ENCODE measurements at places on chromosomes 3 and 15.

DNA sequence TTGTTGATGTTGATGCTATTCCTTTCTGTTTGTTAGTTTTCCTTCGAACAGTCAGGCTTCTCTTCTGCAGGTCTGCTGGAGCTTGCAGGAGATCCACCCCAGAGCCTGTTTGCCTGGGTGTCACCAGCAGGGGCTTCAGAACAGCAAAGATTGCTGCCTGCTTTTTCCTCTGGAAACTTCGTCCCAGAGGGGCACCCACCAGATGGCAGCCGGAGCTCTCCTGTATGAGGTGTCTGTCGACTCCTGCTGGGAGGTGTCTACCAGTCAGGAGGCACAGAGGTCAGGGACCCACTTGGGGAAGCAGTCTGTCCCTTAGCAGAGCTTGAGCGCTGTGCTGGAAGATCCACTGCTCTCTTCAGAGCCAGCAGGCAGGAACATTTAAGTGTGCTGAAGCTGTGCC lies 303.2 kb downstream of the ZIC1 start:
- peak; percentile 4 for DNase-seq

DNA sequence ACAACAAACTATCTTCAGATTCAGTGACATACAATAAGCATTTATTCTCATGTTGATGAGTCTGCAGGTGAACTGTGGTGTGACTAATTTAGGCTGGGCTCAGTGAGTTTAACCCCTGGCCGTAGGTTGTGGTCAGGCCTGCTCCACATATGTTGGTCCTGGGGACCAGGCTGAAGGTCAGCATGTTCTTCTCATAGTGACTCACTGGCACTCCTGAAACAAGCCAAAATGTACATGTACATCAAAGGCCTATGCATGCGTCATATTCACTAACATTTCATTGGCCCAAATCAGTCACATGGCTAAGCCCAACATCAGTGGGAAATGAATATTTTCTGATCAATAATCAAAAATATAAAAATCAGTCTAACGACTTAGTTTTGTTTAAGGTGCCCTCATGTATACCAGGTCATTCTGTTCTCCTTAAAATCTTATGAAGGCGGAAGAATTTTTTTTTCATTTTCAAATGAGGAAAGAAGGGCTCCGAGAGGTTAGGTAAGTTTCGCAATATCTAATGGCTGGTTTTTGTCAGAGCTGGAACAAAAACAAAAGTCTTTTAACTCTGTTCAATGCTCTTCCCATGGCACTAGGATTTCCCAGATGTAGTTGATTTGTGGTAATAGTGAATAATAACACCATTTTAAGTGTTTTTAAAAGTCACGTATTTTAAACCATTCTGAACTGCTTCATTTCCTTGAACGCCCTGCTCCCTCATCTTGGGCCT lies 148.5 kb downstream of the MFSD1 start:
- no peak for DNase-seq

DNA sequence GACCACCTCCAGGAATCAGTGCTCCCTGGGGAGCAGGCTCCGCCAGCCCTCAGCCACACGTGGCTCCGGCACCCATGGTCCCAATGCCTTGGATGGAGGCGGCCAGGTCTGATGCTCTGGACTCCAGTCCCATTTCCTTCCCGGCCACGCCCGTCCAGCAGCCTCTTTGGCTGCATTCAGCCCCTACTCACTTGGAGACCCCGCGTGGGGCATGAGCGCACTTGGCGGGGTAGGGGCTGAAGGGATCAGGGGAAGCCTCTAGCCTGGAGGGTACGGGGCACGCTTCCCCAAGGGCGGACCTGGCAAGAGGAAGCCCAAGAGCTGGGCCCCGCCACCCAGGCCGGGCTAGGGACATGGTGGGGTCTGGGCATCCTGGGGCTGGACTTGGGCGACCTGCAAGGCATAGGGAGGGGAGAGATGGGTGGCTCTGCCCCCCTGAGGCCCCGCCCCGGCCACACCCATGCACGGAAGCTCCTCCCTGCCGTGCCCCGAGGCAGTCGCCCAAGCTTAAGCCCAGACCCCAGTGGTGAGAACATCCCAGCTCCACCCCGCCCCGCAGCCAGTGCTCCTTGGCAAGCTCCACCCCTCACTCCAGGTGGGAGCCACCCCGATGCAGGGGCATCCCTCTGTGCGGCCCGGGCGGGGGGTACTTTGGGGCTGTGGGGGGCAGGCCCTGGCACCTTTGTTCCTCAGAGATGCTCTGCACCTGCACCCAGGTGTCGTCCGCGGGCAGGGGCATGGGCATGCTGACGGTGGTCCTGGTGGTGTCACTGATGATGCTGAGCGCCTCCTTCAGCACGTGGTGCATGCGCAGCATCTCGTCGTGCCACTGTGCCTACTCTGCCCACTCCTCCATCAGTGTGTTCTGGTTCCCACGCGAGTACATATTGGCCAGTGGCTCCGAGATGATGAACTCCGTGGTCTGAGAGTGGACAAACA lies 163.5 kb downstream of the GOLGA6L4 start:
- DNase-seq, result no peak

GRCh38 chr15:67240235-67241131 lies 14.0 kb downstream of the AAGAB start:
- DNase-seq, result peak; percentile 30

GRCh38 chr15:100601617-100602063 lies 344 bp downstream of the LINS1 start:
- DNase-seq, result no peak

DNA sequence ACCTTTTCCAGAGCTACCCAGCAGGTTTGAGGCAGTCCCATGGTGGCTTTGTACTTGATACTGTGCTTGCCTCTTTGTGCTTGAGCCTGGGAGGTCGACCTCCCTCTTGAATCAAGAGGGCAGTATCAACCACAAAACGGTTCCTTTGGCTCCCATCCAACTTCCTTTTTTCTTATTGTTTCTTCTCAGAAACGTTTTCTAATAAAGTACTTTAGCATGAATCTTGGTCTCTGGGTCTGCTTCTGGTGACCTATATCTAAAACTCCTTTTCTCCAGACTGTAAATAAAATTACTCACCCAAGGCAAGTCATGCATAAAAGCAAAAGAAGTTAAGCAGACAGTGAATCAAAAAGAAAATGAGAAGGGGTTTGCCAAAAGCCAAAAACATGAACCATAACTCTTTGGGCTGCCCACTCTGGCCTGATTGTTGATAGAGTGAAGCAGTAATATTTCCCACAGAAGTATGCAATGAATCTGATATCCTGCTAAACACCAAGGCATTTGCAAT lies 112.2 kb upstream of the SLC4A7 start:
- DNase-seq, result no peak

- peak; percentile 75 for DNase-seq
Observed at GRCh38 chr3:119600732-119601131, 3.0 kb downstream of the PLA1A start.

DNA sequence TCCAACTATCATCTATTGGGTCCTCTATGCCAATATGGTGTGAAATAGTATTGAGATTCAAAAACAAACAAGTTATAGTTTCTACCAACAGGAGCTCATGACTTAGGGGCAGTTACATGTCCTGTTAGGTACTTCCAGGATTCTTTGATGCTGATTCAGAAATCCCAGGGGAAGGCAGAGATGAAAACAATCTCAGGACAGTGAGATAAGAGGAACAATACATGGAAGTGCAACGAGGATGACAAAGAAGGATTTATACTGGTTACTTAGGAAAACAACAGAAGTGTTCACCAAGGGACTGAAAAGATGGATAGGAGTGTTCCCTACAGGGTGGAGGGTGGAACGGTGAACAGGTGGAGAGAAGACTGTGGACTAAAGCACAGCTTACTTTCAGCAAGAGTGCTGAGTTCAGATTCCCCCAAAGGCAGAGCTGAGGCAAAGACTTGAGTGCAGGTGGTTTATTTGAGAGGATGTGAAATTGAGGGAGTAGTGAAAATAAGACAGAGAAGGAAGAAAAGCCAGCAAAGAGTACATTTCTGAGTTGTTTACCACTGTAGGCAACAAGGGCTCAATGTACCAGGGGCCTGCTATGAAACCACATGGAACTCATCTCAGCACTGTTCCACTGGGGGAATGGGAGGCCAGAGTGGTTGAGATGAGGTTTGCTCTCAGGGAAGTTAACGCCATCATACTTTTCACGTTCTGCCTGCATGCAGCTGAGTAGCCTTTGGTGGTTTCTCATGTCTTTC lies 68.1 kb downstream of the TRIM69 start:
- DNase-seq, result no peak

- DNase-seq, result no peak
Observed at GRCh38 chr15:67259806-67260205, 5.2 kb downstream of the IQCH start.

DNA sequence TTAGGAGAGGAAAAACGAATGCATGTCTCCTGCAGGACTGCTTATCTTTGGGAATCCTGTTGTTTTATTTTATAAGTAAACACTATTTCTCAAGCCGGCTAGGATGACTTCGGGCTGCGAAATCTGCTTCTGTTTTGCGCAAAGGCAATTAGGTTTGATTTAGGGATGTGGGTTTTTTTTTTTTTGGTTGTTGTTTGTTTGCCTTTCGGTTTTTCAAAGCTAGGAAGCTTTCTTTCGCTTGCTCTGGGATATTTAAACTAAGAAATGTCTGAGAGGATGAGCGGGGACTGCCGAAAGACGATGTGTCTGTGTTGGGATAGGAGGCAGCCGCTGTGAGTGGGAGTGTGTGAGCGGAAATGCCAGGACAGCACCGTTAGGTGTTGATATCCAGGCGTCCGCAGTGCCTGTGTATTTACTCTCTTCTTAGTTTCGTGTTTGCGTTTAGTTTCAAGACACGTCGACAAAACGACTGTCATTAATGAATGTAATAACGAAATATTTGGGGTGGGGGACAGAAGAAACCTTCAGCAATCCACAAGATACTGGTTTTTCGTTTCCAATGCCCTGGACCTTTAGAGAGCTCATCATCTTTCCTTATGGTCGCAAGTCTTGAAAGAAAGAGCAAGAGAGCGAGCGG lies 604 bp downstream of the ISL2 start:
- peak; percentile 56 for DNase-seq

DNA sequence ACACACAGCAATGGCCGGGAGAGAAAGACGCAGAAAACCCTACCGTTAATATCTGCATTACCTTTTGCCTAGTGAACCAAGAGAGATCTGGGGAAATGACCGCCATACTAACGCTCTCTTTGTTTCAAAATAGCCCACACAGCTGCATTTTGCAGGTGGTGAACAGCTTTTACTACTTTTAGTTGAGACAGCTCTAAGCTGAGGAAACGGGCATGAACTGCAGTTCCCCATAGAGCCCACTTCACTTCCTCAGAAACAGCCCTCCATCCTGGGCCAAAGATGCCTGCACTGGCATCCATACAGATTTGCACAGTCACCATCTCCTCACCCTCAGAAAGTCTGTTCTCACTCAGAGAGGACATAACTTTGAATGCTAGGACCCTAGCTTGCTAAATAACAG lies 45.0 kb downstream of the ZNF860 start:
- no peak for DNase-seq

Data from mesendoderm (in vitro differentiated cells).